Posterior vena cava (tissue), 2 donors: ENCODE measurements at places on chromosomes 5 and 9. TPM values are rescaled to one million over a fixed set of nuclear protein-coding genes. Genes with fewer than 3 reads are reported as not detected.

Gene ZNF454
- 2.3 TPM for total RNA-seq

DNA sequence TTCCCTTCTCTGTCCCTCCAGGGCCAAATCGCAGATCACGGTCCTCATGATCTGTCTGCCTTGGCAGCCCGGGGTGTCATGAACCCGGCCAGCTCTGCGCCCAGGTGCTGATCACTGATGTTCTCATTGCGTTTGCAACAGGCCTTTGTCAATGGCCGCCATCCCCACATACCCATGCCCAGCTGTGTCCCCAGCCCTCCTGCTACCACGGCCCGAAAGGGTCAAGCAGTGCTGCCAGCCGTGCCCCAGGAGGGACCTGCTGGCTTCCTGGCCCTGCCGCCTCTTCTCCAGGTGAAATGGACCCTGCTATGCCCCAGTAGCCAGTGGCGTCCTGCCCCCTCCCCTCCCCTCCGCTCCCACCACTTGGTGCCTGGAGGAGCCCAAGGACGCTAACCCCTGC lies 12.8 kb upstream of the VAV2 start:
- peak; percentile 61 for DNase-seq

Gene CNTFR
- total RNA-seq, result 15.5 TPM

Gene DMGDH
- 3.6 TPM for total RNA-seq

DNA sequence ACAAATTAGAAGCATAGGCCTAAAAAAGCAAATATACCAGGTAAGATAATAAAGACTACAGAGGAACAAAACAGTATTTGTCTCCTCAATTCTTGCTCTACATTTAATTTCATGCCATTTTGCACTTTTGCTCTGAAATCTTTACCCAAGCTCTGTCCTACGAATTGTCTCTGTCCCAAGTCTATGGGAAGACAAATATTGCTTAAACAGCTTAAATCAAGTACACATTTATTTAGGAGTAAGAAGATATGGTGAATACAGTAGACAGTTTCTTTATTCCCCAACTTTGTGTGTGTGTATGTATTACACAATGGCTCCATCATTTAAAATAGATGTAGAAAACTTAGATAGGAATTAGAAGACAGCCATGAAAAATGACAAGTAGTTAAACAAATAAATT lies 163.5 kb upstream of the POU5F2 start:
- no peak for DNase-seq

GRCh38 chr9:35548571-35548970 lies 56.5 kb upstream of the TESK1 start:
- DNase-seq, result no peak

Gene ADGRD2
- total RNA-seq, result not detected

- no peak for DNase-seq
Measured at GRCh38 chr5:73776405-73776804, 150.4 kb downstream of the ARHGEF28 start.

GRCh38 chr9:35258660-35259474 lies 97.1 kb downstream of the UNC13B start:
- DNase-seq, result peak; percentile 90

Gene CERCAM
- 64.1 TPM for total RNA-seq

Gene ANKRA2
- 19.1 TPM for total RNA-seq

Gene DBH
- total RNA-seq, result not detected

DNA sequence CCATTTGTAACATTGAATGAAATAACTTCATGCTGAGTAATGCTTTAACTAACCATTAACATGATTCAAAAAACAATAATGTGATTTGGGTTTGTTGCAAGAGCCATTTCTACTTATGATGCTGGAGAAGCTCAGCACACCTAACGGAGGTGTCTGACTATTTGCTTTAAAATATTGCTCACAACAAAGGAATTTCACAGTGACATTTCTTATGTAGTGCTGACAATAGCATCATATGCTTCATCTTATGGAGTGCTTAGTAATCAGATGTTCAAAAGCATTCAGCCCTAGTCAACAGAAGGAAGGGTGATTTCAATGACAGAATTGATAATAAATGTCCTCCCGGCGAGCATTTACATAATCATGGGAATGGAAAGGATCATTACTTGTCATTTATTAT lies 1003.3 kb upstream of the COX7C start:
- no peak for DNase-seq

Gene SV2C
- total RNA-seq, result 0.05 TPM

- DNase-seq, result no peak
Measured at GRCh38 chr9:6543204-6543603, 102.3 kb downstream of the GLDC start.

- no peak for DNase-seq
Measured at GRCh38 chr5:9877488-9877887, 247.3 kb upstream of the TAS2R1 start.

DNA sequence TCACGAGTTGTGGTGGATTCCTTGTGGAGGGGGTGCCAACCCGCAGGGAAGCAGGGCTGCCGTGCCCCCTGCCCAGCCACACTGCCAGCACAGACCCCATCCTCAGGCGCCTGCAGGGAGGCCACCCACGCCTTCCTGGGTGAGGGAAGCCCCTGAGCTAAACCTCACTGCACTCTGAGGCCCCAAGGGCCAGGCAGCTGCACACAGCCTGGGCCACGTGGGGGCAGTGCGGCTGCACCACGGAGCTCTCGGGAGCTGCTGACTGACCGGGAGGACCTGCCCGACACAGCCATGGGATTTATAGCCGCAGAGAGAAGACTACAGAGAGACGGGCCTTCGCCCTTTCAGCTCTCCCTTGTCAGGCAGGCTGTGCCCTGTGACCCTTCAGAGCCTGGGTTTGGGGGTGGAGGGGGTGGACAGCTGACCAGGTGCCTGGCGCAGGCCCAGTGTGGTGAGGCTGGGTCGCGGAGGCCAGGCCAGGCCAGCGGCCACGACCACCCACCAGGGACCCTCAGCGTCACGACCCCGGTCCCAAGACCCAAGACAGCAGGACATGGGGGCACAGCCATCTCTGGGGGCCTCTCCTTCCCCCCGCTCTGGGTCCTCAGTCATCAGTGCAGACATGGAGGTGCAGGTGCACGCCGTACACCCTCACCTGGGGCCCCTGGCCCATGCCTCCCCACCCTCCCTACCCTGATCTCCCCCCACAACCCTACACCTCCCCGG lies 4.3 kb upstream of the AHRR start:
- DNase-seq, result no peak

- DNase-seq, result no peak
Measured at GRCh38 chr9:97534961-97535594, 33.6 kb downstream of the TMOD1 start.

DNA sequence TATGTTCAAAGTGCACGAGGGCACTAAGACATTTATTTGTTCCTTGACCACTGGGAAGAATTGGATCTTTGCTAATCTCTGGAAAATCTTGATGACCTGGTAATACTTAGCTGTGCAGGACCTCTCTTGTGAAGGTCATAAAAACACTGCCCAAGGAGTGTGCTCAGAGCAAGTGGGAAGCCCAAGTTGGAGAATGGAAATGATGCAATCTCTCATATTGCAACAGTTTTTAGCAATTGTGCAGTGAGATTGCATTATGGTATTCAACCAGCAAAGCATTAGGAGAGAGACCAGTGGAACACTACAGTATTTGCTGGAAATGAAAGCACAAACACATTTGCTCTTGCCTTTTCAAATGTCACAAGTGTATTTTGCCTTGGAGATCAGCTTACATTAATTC lies 34.5 kb downstream of the TXNDC8 start:
- no peak for DNase-seq

Gene MYMK
- not detected for total RNA-seq

Gene SELENOP
- total RNA-seq, result 165 TPM

Gene CCDC183
- total RNA-seq, result 0.42 TPM

GRCh38 chr5:66742083-66742895 lies 146.1 kb downstream of the MAST4 start:
- no peak for DNase-seq

- no peak for DNase-seq
Measured at GRCh38 chr5:68260467-68260866, 44.9 kb downstream of the PIK3R1 start.

- DNase-seq, result no peak
Measured at GRCh38 chr5:36243653-36244052, 1.9 kb upstream of the NADK2 start.

DNA sequence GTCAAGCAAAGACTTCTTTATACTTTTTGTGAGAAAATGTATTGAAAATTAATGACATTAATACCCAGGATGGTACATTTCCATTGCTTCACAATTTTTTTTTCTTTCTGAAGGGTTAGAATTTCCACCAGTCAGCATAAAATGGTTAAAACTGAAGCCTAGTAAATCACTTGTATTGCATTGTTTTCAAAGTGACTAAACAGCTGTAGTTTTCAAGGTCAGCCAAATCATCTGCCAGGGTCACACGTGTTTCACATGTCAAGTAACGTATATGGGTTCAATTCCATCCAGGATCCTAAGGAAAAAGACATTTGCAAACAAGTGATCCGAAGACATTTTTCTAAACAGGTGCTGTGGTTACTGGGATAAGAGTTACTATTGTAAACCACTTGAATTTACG lies 574.2 kb downstream of the RAB3C start:
- DNase-seq, result no peak

DNA sequence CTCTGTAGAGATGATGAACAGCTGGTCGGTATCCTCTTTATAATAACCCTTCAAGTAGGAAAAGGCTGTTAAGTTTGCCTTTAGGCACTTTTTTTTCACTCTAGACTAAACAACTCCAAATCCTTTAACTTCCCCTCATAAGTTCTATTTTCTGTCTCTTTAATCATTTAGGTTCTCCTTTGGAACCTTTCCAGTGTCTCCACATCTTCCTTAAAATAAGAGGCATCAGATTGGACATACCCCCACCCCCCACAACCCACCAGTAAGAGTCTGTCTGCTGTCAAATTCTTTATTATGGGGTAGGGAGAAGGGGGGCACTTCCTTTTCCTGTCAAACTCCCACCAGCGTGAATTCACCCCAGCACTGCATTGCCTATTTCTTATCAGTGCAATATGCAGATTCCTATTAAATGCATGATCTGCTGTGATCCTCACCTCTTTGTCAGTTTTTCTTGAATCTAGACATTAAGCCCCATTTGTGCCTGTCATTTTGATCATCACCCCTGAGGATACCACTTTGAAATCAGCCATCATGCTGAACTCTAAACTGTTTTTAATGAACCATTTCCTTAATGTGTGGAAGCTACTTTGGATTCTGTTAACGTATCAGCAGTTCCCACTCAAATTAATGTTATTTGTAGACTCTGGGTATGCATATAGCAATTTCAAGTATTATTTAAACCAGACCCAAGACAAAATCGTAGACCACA lies 212.2 kb downstream of the PDZD2 start:
- no peak for DNase-seq

DNA sequence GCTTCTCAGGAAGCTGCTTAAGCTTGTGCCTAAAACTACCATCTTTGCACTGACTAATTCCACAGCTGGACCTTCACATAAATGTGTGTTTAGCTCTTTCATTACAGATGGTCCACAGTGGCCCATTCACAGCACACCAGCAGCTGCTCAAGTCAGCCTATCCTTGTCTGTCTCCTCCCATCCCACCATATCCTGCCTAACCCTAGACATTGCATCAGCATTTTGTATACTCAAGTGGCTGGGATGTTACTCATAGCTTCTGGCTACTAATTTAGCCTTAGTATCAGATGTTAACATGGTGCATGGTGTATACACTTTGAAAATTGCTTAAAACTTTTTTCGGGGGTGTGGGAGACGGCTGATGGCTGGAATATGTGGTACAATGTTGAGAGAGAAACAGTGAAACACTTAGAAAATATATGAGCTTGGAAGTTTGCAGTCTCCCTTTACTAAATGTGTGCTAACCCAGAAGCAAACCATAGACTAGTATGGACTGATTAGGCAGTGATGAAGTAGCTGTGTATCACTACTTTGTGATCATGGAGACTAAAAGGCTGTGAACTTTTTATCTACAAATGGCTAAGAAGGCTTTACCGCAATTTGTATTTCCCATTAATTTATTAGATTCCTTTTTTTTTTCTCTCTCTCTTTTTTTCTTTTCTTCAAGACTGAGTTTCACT lies 83.1 kb downstream of the JMY start:
- no peak for DNase-seq

Gene MARVELD2
- 1.00 TPM for total RNA-seq

DNA sequence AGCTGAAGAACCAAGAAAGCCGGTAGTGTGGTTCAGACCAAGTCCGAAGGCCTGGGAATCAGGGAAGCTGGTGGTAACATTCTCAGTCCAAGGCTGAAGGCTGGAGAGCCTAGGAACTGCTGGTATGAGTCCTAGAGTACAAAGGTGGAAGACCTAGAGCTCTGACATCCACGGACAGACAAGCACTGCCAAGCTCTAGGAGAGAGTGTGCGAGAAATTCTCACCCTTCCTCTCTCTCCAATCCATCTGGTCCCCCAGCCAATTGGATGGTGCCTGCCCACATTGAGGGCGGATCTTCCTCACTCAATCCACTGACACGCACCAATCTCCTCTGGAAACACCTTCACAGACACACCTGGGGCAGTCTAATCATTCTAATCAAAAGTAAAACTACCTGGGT lies 19.7 kb upstream of the ADAMTS19 start:
- no peak for DNase-seq

- no peak for DNase-seq
Measured at GRCh38 chr9:10172476-10172875, 440.3 kb downstream of the PTPRD start.

Gene PLEKHG4B
- not detected for total RNA-seq

- no peak for DNase-seq
Measured at GRCh38 chr9:133323211-133323610, 12.8 kb downstream of the SURF6 start.

Gene TRPM3
- 0.90 TPM for total RNA-seq

DNA sequence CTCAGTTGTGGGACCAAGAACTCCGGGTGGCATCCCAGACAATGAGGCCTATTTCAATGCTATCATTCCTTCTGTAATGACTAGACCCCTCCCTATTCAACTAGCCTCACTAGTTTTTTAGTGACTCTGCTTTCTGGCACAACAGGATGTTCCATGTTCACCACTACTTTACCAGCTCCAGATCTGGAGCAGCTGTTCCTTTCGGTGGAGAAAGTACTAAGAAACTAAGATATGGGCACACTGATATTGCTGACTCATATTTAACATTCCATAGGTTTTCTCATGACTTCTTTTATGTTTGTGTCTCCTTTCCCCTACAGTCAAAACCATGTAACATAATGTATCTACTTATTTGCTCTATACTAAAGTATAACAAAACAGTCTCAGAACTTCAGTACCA lies 24.1 kb downstream of the IL33 start:
- DNase-seq, result no peak

Gene SPINK7
- not detected for total RNA-seq

DNA sequence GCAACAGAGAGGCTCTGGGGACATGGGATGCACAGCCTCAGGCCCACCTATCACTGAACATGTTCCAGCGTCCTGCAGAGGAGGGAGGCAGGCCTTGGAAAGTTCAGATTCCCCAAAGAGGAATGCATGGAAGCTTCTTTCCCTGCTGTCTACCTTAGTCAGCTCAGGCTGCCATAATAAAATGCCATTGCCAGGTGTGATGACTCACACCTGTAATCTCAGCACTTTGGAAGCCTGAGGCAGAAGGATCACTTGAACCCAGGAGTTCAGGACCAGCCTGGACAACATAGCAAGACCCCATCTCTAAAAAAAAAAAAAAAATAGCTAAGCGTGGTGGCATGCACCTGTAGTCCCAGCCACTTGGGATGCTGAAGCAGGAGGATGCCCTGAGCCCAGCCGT lies 24.5 kb upstream of the TOR1B start:
- DNase-seq, result no peak
